ENCODE measurements at places on chromosomes 16 and 17.

DNA sequence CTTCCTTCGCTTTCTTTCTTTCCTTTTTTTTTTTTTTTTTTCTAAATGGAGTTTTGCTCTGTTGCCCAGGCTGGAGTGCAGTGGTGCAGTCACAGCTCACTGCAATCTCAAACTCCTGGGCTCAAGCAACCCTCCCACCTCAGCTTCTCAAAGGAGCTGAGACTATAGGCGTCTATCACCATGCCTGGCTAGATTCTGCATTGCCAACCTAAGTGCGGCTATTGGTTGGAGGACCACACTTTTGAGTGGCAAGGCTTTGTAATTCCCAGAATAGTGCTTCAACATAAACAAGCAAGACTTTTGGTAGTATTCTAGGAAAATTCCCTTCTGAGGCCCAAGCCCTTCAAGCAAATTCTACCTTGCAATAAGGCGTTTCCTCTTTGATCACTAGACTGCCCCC lies 107.8 kb downstream of the YPEL2 start:
- no peak for DNase-seq

DNA sequence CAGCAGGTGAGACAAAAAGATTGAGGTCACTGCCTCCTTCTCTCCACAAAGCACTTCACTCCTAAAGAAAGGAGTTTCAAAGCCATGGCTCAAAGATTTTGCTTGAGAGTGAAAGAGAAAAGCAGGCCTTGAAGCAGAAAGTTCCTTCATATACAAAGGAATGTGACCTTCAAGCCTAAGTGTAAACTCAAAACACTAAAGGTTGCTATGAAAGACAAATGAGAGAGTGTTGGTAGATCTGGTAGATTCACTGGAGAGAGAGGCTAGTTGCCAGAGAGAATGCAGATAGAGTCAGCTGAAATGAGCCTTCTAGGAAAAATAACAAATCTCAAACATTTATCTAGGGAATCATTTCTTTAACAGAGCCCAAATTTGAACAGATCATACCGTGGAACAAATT lies 305.2 kb downstream of the CDH8 start:
- DNase-seq: no peak

- no peak for DNase-seq
These were observed 21.1 kb downstream of the ZNF213 start for GRCh38 chr16:3155972-3156371.

GRCh38 chr17:78459696-78460095 lies 81.2 kb downstream of the PGS1 start:
- no peak for DNase-seq

Measured in AG04449 (cell line).